ENCODE measurements at places on chromosomes 7 and 10. TPM values are rescaled to one million over a fixed set of nuclear protein-coding genes. Genes with fewer than 3 reads are reported as not detected.

The NUDT13 gene
- 3.7 TPM for total RNA-seq

The OR6V1 gene
- not detected for total RNA-seq

The ZNF503 gene
- 33.7 TPM for total RNA-seq

The OR2A14 gene
- not detected for total RNA-seq

The COL28A1 gene
- 17.3 TPM for total RNA-seq

The LOXL4 gene
- 3.7 TPM for total RNA-seq

The CALN1 gene
- total RNA-seq: 0.62 TPM

The DNAH11 gene
- 1.6 TPM for total RNA-seq

The MRM2 gene
- 28.7 TPM for total RNA-seq

The AKR1C2 gene
- 12.6 TPM for total RNA-seq

The AUTS2 gene
- 125 TPM for total RNA-seq

The GPR22 gene
- total RNA-seq: not detected

The FGL2 gene
- not detected for total RNA-seq

The CARD11 gene
- total RNA-seq: 11.0 TPM

The ZP3 gene
- total RNA-seq: not detected

The SPDYE16 gene
- total RNA-seq: 0.31 TPM

The LIPF gene
- total RNA-seq: not detected

The PRXL2A gene
- 137 TPM for total RNA-seq

The TEX47 gene
- total RNA-seq: not detected

The RALA gene
- total RNA-seq: 39.6 TPM
